Cardiac atrium fibroblast (primary cell): ENCODE measurements at places on chromosomes 12 and 14. TPM values are rescaled to one million over a fixed set of nuclear protein-coding genes. Genes with fewer than 3 reads are reported as not detected.

The HIF1A gene
- total RNA-seq = 415 and 632 TPM in 2 replicates

The BHLHE41 gene
- 1.3 and 5.0 TPM in 2 replicates for total RNA-seq

The IL26 gene
- 0.32 TPM in 1 of 2 replicates, not detected in the other for total RNA-seq

The NTS gene
- total RNA-seq = not detected in 2 replicates

The ZDHHC22 gene
- not detected in 2 replicates for total RNA-seq

The TRHDE gene
- total RNA-seq = 0.90 TPM in 1 of 2 replicates, not detected in the other

The TBK1 gene
- 11.3 and 13.2 TPM in 2 replicates for total RNA-seq

The DPPA3 gene
- total RNA-seq = not detected in 2 replicates

The RNASE3 gene
- not detected in 2 replicates for total RNA-seq

The LALBA gene
- not detected in 2 replicates for total RNA-seq

The LRTM2 gene
- total RNA-seq = not detected in 2 replicates

The PROX2 gene
- total RNA-seq = not detected in 2 replicates

The SERPINA12 gene
- not detected in 2 replicates for total RNA-seq

The HOXC6 gene
- total RNA-seq = not detected in 2 replicates

The SDR9C7 gene
- not detected in 2 replicates for total RNA-seq

The MYH6 gene
- total RNA-seq = not detected in 2 replicates

The FITM1 gene
- total RNA-seq = 0.32 TPM in 1 of 2 replicates, not detected in the other

The SAMD15 gene
- total RNA-seq = 1.1 TPM in 2 replicates

The NAV3 gene
- 28.7 and 29.2 TPM in 2 replicates for total RNA-seq

The OR4K1 gene
- total RNA-seq = not detected in 2 replicates

The PRPF39 gene
- total RNA-seq = 16.7 and 26.0 TPM in 2 replicates

The ZBTB42 gene
- total RNA-seq = 3.1 and 3.4 TPM in 2 replicates

The LRIG3 gene
- 4.0 and 15.1 TPM in 2 replicates for total RNA-seq

The MYO1H gene
- not detected in 2 replicates for total RNA-seq

The RAB15 gene
- 7.0 and 7.6 TPM in 2 replicates for total RNA-seq

The KRT1 gene
- total RNA-seq = not detected in 2 replicates

The WASHC4 gene
- 45.5 and 50.1 TPM in 2 replicates for total RNA-seq

The NKX2-8 gene
- total RNA-seq = not detected in 2 replicates

The OR4K5 gene
- not detected in 2 replicates for total RNA-seq

The IFNG-AS1 gene
- not detected in 2 replicates for total RNA-seq

The KRT75 gene
- total RNA-seq = not detected in 2 replicates

The SDSL gene
- 0.81 and 4.0 TPM in 2 replicates for total RNA-seq
